ENCODE measurements at places on chromosomes 2 and 18.

GRCh38 chr2:241069821-241070281, 32.2 kb downstream of the MTERF4 start:
- no peak for DNase-seq

DNA sequence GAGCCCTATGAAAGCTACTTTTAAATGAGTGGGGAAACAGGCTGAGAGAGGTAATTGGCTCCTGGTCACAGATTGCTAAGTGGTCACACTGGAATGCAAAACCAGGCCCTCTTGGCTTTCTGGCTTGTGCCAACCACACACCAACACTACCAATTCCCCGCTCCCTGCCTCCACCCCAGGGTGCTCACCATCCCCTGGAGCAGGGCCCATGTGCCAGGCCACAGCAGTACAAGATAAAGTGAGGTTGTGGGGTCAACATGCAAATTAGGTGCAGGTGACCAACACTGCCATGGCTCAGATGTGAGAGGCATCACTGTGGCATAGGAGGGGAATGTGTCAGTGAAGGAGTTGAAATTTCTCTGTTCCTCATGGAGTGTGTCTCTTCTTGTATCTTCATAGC, 312.5 kb downstream of the MYCN start:
- DNase-seq = no peak

GRCh38 chr18:63322908-63323634, 3.5 kb upstream of the BCL2 start:
- DNase-seq = peak; percentile 80

DNA sequence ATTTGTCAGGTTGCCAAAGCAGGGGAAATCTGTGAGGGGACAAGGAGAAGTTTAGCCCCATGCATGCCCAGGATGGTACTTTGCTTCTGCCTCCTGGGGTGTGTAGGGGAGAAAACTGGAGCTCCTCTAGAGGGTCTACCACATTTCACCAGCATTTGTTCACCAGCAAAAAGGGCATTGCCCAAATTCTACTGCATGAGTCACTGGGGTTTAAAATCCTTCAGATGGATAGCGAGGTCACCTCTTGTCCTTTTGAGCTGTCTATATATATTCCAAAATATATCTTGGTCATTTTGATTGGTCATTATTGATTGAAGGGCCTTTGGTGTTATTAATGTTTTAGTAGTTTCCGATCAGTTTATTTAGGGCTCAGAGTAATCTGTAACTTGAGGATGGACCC, 18.7 kb downstream of the FHOD3 start:
- no peak for DNase-seq

- DNase-seq = peak; percentile 38
Observed at GRCh38 chr2:176999301-176999700, 213.3 kb upstream of the HNRNPA3 start.

DNA sequence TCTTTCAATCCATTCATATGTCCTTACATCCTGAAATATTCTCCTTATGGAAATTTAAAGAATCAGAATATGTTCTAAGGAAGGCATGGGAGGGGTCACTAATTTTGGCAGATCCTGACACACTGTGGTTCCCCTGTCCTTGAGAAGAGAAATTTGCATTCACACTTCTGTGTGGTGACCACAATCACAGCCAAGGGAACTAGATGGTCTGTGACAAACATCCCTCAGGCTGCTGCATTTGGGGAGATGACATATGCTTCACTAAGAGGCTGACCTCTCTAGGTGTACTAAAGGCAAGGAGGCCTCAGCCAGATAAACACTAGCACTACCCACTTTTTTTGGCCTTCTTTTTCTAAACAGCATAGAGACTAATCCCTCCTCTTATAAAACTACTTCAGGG, 129.6 kb downstream of the MREG start:
- no peak for DNase-seq

- DNase-seq = no peak
Observed at GRCh38 chr2:222088561-222088960, 210.2 kb downstream of the PAX3 start.

DNA sequence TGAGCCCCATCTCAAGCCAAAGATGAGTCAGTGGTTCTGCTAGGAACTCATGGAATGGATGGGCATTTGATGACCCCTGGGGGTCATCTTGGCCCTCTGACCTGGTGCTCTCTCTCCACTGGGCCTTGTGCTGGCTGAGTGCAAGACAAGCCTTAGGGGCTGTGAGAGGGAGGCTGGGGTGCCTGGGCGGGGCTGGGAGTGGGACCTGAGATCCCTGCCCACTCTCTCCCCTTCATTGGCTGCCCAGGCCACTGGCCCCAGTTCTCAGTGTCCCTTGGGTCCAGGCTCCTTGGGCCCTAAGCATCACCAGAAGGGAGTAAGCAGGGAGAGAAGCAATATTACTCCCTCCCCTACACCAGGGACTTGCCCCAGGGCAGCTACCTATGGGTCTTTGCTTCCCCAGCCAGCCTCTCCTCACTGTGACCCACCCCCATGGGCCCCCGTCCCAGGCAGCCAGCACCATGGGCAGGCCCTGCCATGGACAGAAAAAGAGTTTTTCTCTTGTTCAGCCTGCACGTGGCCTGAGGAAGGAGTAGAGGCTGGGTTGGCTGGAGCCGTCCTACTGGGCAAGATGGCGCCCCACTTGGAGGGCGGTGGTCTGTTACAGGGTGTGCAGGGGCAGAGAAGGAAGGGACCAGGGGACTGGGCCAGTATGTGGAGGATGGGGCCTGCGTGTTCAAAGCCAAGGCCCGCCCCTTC, 33.6 kb downstream of the ATOH8 start:
- no peak for DNase-seq

DNA sequence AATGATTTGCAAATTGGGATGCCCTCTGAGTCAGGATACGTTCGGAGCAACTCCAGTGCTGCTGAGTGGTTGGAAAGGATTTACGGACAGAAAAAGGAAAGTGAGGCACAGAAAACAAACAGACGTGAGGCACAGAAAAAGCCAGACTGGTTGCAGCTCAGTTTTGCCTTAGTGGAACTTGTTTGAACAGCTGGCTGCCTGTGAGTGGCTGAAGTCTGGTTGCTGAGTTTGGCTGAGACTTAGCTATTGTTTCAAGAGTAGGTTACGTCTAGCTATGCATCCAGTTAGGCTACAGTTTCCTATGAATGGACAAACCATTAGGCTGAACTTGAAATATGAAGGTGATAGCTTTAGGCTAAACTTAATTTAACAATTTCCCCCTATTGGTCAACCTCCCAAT, 256.6 kb downstream of the VAPA start:
- DNase-seq = no peak
